Ovary (tissue), 10 donors: ENCODE measurements at places on chromosomes 12 and 14. TPM values are rescaled to one million over a fixed set of nuclear protein-coding genes. Genes with fewer than 3 reads are reported as not detected.
A peak's percentile ranks its signal among the peaks of the same experiment; 100 is the strongest.

Gene AKAP3
- 2.5 TPM for total RNA-seq

DNA sequence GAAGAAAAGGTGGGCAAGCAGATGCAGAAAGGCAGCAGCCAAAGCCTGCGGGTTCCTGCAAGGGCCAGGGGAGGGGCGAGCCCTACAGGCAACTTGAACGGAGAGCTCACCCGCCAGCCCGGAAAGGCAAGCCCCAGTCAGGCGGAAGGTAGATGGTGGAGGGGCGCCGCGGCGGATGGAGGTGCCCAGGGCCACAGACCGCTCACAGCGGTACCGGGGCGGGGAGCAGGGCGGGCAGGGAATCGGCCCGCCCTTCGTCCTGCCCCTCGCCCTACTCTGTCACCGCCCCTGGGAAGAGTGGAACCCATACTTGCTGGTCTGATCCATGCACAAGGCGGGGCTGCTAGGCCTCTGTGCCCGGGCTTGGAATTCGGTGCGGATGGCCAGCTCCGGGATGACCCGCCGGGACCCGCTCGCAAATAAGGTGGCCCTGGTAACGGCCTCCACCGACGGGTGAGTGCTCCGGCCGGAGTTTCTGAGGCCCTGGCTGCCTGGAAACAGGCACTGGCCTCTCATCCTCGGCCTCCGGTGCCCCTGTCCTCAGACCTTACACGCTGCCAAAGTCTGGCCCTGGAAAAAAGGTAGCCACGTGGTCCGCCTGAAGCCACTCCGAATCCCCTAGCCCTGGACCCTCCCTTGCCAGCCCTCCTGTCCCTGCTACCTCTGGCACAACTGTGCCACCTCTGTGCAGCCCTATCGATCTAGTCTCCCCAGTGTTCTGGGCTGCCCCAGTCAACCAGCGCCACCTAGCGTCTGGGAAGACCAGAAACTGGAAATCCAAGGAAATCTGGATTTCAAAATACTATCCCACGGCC, at the start of gene DHRS4:
Gene DHRS4 (plus strand): TSS at position 307 of the 815 bp plus-strand sequence. CDS start 19 bp downstream, at position 326.
- peaks cover 7% of the 10 kb centered on the region for H3K4me1 ChIP-seq
- DNase-seq: peak; percentile 85
- H3K36me3 ChIP-seq: no peaks in the 10 kb centered on the region

DNA sequence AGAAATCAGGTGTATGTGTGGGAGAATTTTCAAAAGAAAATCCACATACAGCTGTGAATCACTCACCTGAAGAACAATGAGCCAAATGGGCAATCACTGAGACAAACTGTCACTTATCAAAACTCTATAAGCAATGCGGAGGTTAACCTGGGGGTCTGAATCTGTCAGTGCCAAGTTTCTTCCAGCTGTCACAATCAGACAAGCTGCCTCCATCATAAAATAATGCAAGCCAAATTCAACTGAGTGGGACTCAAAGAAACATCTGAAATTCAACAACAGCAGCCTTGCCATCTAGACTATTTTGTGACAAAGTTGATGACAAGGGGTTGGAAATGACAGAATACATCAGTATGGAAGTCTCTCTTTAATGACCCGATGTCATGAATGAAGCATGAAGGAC, 60.3 kb downstream of the GARIN6 start:
- H3K27ac ChIP-seq: no peak overlapping the region
- DNase-seq: no peak
- no peaks in the 10 kb centered on the region for H3K4me1 ChIP-seq

DNA sequence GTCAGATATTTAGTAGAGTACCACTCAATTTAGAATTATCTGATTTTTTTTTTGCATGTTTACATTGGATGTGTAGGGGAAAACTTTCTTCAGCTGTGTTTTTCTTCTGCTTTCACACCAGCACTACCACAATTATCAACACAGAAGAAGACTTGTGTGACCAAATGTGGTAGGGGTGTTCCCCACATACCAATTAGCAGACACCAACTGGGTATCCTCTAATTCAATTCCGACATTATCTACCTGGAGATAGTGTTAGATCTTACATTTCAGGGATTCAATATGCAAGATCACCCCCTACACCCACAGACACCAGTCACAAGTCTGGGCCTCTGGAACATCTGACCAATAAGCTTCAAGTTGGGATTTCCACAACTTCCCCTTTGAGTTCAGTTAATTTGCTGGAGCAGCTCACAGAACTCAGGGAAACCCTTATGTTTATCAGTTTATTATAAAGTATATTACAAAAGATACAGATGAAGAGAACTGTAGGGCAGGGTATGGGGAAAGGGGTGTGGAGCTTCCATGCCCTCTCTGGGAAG, 4.1 kb upstream of the KLRG1 start:
- no peaks in the 10 kb centered on the region for H3K27me3 ChIP-seq
- H3K27ac ChIP-seq: no peak overlapping the region
- H3K4me3 ChIP-seq: no peak overlapping the region
- no peak for DNase-seq

- no peaks in the 10 kb centered on the region for H3K36me3 ChIP-seq
- H3K4me3 ChIP-seq: no peak overlapping the region
- DNase-seq: no peak
- peaks cover 6% of the 10 kb centered on the region for H3K4me1 ChIP-seq
These were observed 204.6 kb downstream of the TSPAN9 start for GRCh38 chr12:3281588-3282383.

- H3K27ac ChIP-seq: no peak overlapping the region
- no peaks in the 10 kb centered on the region for H3K36me3 ChIP-seq
- H3K27me3 ChIP-seq: no peaks in the 10 kb centered on the region
- no peak for DNase-seq
- H3K4me1 ChIP-seq: no peaks in the 10 kb centered on the region
These were observed 14.6 kb downstream of the CFAP54 start for GRCh38 chr12:96503976-96504375.

GRCh38 chr12:117134059-117134458, 34.8 kb upstream of the TESC start:
- no peaks in the 10 kb centered on the region for H3K27me3 ChIP-seq
- no peak overlapping the region for H3K4me3 ChIP-seq
- H3K27ac ChIP-seq: no peak overlapping the region
- no peak for DNase-seq

GRCh38 chr14:78610994-78611393, 440.8 kb downstream of the NRXN3 start:
- no peak overlapping the region for H3K27ac ChIP-seq
- H3K4me3 ChIP-seq: no peak overlapping the region
- H3K4me1 ChIP-seq: no peaks in the 10 kb centered on the region
- no peaks in the 10 kb centered on the region for H3K27me3 ChIP-seq

- no peaks in the 10 kb centered on the region for H3K36me3 ChIP-seq
- H3K4me1 ChIP-seq: peaks cover 12% of the 10 kb centered on the region
- no peaks in the 10 kb centered on the region for H3K27me3 ChIP-seq
- DNase-seq: peak; percentile 58
- H3K27ac ChIP-seq: peak overlapping the region; percentile 28
These were observed 4.5 kb downstream of the AJUBA start for GRCh38 chr14:22977684-22978486.
